HAP-1 (cell line): ENCODE measurements at places on chromosomes 12 and 14.

- DNase-seq: no peak
Measured at GRCh38 chr14:45135156-45135555, 574 bp upstream of the FANCM start.

GRCh38 chr12:6276956-6277620 is 33.4 kb upstream of the PLEKHG6 start:
- DNase-seq: peak; percentile 16

GRCh38 chr14:105486163-105486973 is at the start of gene CRIP1:
Gene CRIP1 (plus strand): TSS chr14:105486886. CDS start chr14:105487260, 374 bp downstream.
- DNase-seq: no peak

- DNase-seq: no peak
Measured at GRCh38 chr12:112777387-112778310, 13.9 kb upstream of the RPH3A start.

GRCh38 chr12:31874961-31875608 is 84.1 kb upstream of the RESF1 start:
- no peak for DNase-seq

- DNase-seq: no peak
Measured at GRCh38 chr12:121059031-121059898, 20.2 kb upstream of the OASL start.

GRCh38 chr12:132243596-132244310 is 85.6 kb downstream of the GALNT9 start:
- DNase-seq: peak; percentile 38

DNA sequence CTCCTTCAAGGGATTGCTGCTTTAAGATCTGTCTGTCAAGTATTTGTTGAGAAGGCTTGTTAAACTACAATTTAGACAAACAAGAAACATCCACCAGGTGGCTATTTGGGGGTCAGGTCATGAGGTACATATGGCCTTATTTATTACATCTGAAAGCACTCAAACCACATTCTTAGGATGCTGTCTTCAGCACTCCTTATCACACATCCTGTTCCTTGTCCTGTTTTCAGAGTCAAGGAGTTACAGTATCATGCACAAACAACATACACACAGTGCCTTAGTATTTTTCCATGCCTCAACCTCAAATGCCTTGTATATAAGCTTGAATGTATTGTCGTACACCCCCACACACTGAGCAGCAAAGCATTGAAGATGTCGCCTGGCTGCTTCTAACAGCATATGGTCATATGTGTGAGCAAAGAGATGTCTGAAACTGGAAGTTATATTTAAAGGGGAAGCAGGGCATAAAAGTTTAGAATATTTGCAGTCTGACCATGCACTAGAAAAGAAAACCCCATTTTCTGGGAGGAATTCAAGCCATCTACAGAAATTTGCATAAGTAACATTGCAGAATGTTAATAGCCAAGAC is 83.8 kb downstream of the KCNMB4 start:
- DNase-seq: no peak

GRCh38 chr14:87542288-87542687 is 450.7 kb downstream of the GALC start:
- DNase-seq: no peak

DNA sequence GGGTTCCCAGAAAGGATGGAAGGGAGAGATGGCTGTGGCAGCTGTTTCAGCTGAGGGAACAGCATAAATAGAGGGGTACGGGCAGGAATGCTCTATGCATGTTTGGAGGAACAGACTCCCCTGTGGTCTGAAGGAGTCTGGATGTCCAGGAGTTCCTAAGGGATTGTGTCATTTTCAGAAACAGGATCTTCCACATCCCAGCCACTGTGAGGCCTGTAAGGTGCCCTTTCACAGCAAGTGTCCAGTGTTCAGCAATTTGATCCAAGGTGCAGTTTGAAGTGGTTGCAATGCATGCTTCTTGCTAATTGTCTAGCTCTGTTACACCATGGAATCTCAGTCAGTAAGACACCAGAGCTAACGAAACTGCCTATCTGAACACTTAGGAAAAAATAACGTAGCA is 46.7 kb upstream of the TCL1A start:
- DNase-seq: no peak

DNA sequence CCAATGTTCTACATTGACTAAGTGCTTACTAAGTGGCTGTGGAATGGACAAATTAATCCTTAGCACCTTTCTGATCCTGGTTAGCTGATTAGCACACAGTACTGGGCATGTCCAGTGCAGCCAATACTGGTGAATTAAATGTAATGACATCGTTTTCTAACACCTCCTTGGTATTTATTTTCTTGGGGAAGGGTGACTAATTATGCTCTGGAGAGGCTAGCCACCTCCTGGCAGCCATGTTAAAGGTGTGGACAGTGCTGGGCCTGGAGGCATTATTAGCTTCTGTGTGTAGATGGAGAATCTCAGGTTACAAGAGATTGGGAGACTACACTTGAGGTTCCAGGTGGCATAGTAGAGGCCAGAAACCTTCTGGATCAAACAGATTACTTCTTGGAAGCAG is 230.9 kb upstream of the DDHD1 start:
- DNase-seq: no peak

GRCh38 chr12:62133440-62133839 is 126.8 kb upstream of the USP15 start:
- no peak for DNase-seq

DNA sequence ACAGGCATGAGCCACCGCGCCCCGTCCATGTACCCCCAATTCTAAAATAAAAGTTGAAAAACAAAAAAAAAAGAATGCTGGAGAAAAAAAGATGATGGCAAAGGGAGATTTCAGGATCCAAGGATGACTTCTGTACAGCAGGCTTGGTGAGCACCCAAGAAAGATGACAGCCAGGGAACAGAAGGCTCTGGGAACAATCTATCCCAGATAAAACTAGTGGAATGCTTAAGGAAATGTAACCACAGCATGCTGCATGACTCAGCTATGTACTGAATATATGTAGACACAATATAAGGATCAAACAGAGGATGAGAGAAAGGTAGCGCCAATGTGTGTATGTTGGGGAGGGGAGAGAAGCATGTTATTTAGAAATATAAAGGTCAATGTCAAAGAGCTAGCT is 123.7 kb upstream of the TMTC1 start:
- no peak for DNase-seq

GRCh38 chr12:93676408-93677194 is 574 bp upstream of the CRADD start:
- no peak for DNase-seq

DNA sequence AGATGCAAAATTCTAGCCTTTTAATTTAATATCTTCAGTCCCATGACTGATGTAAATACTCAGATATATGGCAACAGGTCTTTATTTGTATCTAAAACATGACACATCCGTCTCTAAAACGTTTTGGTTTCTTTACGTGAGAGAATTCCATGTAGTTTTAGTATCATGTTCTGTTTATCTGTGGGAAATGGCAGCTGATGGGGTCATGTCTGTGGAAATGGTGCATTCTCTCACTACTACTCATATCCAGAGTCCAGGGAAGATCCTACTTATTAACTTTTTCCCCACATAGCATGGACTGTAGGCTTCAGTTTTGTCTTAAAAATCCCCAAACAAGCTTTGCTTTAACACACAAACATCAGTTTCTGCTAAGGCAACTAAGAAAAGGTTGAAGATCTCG is 53.8 kb downstream of the SPTLC2 start:
- DNase-seq: no peak

DNA sequence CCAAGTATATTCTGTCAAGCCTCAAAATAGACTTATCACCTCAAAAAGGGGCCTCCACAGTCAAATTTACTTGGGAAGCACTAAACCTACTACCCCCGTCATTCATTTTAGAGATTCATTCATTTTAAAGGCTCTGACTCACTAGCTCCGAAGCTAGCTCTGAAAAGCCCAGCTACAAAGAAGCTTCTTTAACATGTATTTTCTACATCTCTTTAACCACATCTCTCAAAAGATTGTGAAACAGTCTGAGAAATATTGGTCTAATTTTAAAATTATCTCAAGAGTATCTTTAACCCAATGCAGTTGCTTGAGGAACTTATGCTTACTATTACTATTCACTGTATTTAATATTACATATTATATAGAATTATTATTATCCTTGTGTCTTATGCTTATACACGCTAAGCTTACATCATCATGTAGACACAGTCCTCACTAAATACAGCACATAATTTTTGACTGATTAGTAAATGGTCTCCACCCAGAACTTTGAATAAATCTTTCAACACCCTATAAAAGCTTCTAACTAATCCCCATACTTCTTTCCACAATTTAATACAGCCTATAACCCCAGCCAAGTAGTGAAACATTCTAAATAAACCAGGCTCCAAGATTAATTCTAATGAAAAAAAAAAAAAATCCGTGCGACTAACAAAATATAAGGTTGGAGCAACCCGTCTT is 7.8 kb downstream of the NT5DC3 start:
- DNase-seq: peak; percentile 52

DNA sequence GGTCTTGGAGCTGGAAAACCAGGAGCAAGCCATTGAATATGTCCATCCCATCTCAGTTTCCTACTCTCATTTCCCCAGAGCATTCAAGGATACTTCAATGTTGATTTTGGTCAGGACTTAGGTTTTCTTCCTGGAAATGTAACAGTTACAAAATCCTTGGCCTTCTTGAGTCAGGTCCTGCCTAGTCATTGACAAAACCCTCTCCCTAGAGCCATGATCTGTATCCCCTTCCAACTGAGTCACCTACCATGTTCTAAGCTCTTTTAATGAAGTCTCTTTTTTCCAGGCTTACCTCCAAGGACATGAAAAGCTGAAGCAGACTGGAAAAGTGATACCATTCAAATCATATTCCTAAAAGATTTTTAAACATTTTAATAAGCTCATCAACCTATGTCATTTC is 549.2 kb downstream of the GALC start:
- DNase-seq: no peak

GRCh38 chr14:19918553-19919264 is 1.7 kb upstream of the OR4K5 start:
- DNase-seq: no peak

GRCh38 chr12:53995378-53996239 is 4.4 kb upstream of the HOXC9 start:
- peak; percentile 61 for DNase-seq

GRCh38 chr14:75399321-75399720 is 28.5 kb upstream of the JDP2 start:
- no peak for DNase-seq

GRCh38 chr14:92706386-92706785 is 42.0 kb downstream of the LGMN start:
- no peak for DNase-seq

DNA sequence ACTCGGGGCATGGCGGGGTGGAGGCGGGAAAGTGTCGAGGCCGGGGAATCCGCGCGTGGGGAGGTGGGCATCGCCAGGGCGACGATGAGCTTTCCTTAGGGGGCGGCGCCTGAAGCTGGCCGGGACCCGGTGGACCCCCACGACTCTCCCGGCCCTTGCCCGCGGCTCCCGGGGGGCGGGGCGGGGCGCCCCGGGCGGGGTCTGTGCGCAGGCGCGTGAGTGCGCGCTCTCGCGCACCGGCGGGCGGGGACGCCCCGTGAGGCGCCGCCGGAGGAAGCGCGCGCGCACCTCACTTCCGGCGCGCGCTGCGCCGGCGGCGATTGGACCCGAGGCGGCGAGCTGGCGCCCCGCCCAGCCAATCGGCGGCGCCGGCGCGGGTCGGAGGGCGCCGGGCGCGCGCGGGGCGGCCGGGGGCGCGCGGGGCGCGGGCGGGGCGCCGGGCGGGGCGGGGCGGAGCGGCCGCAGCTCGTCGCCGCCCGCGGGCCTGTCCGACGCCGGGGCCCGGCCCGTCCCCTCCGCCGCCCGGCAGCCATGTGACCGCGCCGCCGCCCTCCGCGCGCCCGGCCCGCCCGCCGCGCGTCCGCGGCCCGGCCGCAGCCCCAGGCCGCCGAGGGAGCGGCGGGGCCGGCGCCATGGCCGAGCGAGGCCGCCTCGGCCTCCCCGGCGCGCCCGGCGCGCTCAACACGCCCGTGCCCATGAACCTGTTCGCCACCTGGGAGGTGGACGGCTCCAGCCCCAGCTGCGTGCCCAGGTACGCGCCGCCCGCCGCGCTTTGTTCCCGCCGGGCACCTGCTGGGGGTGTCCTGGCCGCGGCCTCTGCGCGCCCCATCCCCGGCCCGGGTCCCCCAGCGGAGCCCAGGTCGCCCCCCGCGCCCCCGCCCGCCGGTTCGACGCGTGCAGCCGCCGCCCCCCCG is at the start of gene PACS2:
Gene PACS2 (plus strand): TSS at position 462 of the 914 bp plus-strand sequence. CDS start 171 bp downstream, at position 633.
- peak; percentile 74 for DNase-seq

DNA sequence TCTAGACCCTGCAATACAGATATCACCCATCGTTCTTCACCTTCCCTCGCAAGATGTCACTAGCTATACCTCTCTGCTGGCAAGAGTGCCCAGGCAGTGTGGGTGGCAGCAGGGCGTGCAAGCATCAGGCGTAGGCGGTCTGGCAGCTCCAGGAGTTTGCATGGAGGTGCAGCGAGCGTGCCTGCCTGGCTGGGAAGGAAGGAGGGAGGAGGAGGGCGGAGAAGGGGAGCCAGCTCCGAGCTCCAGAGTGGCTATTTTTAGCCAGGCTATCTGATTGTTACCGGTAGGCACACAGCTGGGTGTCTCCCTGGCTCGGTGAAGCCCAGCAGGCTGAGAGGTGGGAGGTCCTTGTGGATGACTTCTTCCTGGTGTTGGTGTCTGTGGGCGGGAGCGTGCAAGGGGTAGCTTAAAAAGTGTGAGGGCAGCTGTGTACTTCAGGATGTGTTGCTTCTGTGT is 6.2 kb downstream of the FOXJ2 start:
- DNase-seq: peak; percentile 38
